ENCODE measurements at places on chromosomes 1 and 21.

- no peak for DNase-seq
These were observed 155.8 kb downstream of the TRABD2B start for GRCh38 chr1:47841356-47841755.

- no peak for DNase-seq
These were observed 24.8 kb downstream of the GNG4 start for GRCh38 chr1:235624721-235625333.

GRCh38 chr1:151939779-151940178 lies 30.5 kb upstream of the THEM4 start:
- no peak for DNase-seq

- DNase-seq, result peak; percentile 73
These were observed 148.5 kb downstream of the TENT5C start for GRCh38 chr1:117754061-117754969.

GRCh38 chr1:6891781-6892579 lies 106.7 kb downstream of the CAMTA1 start:
- peak; percentile 30 for DNase-seq

GRCh38 chr1:25810341-25811299 lies 9.1 kb upstream of the MTFR1L start:
- peak; percentile 52 for DNase-seq

DNA sequence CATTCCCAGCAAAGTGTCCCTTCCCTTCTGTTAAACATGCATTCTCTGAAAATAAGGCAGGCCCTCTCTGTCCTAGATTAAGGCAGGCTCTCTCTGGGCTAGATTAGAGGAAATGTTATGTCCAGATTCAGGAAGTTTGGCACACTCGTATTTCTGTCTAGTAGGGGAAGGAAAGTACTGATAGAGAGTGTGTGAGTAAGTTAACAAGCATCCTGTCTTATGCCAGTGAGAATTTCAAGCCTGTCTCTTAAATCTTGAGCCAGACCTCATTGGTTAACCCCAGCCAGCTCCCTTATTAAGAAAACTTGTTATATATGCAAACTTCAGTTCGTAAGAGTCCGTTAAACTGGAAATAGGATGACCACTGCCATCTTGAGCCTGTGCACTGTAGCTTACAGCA lies 31.6 kb downstream of the IGSF5 start:
- DNase-seq, result no peak

DNA sequence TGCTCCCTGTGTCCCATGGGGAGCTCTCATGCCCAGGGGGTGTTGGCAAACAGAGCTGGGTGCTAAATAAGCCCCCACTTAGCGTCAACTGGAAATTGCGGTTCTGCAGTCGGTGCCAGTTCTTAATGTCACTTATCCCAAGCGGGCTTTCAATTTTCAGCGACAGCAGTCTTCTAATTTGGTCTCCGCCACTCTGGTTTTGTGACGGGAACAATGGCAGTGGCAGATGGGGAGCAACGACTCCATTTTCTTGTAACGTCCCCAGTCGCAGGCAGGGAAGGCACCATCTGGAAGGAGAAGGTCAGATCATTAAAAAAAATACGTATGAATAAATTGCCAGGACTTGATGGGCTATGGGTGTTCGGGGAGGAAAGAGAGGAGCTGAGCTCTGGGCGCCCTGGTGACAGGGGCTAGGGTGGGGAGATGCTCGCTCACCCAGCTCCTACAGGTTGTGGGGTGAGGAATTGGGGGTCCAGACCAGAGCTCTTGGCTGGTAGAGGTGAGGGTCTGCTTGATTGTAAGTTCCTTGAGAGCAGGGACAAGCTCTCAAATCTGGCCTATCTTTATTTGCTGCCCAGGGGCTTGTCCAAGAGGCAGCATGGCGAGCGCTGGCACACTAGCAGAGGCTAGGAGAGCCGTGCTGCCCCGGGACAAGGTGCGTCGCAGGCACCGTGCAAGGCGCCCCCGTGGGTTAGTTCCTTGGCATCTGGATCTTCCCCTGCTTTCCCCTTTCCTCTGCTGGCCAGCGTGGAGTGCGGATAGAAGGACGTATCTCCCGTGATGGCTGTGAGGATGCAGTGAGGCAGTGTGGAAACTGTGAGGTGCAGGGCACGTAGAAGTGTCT lies 105.8 kb downstream of the ARHGEF10L start:
- DNase-seq, result no peak

DNA sequence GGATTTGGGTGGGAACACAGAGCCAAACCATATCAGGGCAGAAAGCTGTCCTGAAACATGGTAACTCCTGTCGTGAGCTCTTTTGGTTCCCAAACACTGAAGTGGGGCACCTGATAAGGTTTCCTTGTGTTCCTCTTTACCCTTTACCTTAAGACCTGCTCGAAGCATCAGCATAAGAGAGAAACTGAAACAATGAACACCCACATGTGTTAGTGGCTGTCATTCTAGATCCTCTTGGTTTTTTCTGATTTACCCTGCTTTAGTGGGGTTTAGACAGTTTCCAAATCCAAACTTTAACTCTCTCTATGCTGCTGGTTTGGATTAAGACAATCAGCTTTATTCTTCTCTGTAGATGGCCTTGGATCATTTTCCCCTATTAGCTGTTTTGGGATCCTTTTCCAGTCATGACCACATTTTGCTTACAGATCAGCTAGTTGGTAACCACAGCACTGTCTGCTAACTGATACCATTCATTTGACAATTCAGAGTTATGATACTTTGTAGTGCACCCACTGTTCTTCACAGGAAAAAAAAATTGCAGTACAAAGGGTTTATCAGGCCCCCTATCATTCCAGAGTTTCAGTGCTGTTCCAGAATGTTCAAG lies 975 bp upstream of the MNDA start:
- DNase-seq, result no peak

DNA sequence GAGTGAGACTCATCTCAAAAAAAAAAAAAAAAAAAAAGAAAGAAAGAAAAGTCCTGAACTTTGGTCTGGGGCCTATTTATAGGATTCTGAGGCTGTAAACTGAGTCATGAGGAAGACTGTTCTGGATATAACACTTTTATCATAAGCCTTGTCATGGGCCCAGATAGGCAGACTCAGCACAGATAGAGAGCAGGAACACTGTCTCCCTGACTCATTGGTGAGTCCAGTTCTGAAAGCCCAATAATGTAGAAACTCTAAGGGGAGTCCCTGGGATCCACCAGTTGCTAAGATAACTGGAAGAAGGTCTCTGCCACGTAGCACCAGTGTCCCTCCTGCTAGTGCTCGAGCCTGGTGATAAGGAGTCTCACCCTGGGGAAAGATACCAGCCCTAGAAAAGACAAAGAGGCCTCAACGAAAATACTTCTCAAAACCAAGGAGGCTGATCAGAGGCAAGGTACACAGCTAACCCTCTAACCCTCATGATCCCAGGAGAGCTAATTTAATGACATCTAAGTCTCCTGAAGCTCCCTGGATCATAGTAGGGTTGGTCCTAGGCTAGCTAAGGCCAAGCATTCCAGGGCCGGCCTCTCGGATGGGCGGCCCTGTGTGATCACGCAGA lies 43.5 kb downstream of the LPAR3 start:
- no peak for DNase-seq

DNA sequence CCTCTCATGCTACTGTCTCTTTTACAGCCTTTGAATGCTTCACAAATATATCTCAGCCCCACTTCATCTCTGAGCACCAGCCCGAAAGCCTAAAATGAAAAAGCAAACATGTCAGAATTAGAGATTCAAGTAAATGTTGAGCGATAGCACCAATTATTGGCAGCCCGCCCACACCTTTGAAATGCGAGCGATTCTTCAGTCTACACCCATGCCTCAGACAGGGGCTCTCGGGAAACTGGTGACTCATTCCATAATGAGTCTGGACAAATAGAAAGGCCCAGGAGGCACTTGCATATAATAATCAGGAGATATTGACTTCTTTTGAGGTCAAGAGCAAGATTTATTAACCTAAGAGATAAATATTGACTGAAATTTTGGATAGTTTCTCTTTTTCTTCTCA lies 487.3 kb upstream of the PTBP2 start:
- DNase-seq, result peak; percentile 28

DNA sequence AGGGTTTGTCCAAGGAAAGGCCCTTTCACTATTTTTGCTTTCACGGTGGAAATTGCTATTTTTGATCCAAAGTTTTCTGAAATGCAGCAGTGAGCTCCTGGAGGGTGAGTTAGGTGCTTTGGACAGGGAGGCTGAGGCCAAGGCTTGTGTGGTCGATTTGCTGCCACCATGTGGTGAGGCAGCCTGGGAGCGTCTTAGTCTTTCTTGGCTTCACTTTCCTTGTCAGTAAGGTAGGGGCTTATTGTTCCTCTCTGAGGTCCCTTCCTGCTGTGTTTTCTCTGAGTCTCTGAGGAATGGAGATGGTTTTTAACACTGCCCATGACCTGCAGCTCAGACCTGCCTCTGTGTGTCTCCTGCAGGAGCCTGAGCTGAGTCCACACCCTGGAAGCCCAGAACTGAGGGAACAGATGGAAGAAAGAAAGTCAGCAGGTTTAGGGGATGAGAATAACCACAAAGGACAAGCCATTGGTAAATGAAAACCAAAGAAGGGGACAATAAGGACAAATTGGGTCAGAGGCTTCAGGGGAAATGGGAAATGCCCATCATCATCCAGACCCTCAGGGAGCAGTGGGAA lies 20.1 kb upstream of the S100A10 start:
- DNase-seq, result peak; percentile 56

- DNase-seq, result peak; percentile 91
These were observed 32.4 kb downstream of the GNB1 start for GRCh38 chr1:1858382-1859086.

DNA sequence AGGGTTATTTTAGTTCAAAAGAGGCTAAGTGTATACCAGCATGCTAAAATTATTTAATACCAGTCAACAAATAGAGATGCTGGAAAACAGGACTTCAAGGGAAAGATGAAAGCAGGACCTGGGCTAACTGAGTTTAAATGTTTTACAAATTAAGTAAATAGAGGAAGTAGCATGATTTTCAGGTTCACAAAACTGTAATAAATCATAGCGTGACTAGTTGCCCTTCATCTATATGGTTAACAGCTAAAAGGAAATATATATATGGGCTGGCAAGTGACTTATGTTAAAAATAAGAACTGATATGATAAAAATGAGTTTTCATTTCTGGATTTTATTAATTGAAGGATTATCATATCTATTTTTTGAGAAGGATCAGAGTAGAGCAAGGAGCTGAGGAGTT lies 25.6 kb downstream of the DPYD start:
- no peak for DNase-seq

GRCh38 chr1:11523261-11523660 lies 44.3 kb downstream of the DISP3 start:
- no peak for DNase-seq

DNA sequence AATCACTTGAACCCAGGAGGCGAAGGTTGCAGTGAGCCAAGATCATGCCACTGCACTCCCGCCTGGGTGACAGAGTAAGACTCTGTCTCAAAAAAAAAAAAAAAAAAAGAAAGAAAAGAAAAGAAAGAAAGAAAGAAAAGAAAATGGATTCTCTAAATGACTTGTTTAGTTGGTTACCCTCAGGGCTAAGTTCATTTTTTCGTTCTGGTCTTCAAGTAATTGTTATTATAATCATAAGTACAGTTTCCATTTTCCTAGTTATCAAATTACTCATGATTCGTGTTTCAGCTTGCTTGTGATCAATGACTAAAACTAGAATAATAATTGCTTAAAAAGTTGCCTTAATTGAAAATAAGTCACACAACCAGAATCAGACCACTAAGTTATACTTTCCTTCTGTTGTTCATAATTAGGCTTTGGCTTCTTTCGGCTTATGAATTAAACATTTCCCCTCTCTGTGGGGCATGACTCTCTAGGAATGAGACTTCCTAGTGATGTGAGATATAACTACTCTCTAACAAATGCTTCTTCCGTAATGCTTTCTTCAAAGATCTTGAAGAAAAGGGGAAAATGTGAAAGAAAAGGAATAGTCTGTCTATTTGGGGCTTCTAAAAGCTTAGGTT lies 9.6 kb upstream of the RLF start:
- no peak for DNase-seq

DNA sequence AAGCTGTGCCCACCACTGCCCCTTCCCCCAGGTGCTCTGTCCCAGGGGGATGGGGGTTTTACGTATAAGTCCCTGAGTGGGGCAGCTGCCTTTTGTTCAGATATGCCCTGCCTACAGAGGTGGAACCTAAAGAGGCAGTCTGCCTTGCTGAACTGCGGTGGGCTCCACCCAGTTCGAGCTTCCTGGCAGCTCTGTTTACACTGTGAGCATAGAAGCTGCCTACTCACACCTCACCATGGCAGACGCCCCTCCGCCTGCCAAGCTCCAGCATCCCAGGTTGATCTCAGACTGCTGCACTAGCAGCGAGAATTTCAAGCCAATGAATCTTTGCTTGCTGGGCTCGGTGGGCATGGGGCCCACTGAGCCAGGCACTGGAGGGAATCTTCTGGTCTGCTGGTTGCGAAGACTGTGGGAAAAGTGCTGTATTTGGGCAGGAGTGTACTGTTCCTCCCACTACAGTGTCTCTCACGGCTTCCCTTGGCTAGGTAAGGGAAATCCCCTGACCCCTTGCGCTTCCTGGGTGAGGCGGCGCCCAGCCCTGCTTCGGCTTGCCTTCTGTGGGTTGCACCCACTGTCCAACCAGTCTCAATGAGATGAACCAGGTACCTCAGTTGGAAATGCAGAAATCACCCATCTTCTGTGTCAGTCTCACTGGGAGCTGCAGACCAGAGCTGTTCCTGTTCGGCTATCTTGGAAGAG lies 17.6 kb upstream of the RWDD3 start:
- DNase-seq, result no peak

DNA sequence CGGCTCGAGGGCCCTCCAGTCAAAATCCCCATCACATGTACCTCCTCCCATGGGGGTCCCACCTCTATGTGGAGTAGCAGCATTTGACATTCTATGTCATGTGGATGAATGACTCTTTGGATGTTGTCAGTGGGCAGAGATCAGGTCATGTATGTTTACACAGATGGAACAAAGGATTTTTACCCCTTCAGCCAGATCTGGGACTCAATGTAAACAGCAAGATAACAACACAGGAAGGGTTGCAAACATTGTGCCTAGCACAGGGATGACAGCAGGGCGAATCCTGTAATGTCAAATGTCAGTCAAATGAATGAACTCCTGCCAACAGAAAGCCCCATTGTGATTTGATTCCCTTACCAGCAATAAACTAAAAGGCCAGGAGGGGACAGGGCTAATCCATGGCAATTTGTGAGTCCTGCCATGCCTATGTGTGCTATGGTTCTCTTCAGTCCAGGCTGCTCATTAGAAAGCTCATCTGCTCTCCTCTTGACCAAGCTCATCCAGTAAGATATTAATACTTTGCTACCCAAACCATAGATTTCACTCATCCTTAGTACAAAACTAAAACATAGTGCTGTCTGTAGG lies 60.3 kb downstream of the PGBD5 start:
- DNase-seq, result no peak

- DNase-seq, result no peak
These were observed 143.5 kb downstream of the SYT14 start for GRCh38 chr1:210081494-210081893.

All from EL (cell line).